GM23338 (cell line): ENCODE measurements at places on chromosomes 1 and 21.

- no peak for DNase-seq
These were observed 197.4 kb upstream of the CAMK1G start for GRCh38 chr1:209386156-209386555.

DNA sequence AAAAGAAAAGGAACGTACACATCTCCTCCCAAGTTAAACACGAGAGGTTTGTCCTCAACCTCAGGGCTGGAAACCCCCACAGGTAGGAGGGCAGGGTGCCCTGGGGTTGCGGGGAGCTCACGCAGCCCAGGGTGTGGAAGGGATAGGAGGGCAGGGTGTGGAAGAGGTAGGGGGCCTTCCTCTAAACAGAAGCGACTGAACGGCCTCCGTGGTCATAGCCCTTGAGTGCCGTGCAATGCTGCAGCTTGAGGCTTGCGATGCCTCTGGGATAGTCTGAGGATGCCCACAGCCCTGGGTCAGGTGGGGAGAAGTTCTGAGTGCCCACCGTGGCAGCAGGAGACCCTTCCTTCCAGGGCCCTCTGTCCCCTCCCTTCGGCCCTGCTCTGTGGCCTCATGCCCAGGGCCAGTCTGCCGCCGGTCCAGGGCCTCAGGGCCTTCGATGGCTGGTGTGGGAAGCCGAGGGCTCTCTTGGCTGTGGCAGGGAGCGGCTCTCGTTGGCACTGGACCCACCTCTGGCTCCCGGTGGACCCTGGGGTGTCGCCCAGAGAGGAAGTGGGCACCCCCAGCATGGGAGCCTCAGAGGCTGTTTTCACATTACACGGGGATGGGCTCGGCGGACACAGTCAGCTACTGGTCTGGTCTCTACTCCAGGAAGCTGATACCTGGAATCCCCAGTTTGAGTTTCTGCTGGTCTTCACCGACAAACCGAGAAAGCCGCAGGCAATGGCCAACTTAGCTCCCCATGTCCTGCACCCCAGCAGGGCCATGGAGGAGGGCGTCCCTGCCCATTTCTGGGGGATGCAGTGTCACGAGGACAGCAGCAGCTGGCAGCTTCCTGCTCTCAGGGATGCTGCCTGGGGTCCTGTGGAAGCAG lies 6.4 kb upstream of the CDK11B start:
- DNase-seq = no peak

- no peak for DNase-seq
These were observed 1.9 kb downstream of the TMCO4 start for GRCh38 chr1:19797827-19798226.

DNA sequence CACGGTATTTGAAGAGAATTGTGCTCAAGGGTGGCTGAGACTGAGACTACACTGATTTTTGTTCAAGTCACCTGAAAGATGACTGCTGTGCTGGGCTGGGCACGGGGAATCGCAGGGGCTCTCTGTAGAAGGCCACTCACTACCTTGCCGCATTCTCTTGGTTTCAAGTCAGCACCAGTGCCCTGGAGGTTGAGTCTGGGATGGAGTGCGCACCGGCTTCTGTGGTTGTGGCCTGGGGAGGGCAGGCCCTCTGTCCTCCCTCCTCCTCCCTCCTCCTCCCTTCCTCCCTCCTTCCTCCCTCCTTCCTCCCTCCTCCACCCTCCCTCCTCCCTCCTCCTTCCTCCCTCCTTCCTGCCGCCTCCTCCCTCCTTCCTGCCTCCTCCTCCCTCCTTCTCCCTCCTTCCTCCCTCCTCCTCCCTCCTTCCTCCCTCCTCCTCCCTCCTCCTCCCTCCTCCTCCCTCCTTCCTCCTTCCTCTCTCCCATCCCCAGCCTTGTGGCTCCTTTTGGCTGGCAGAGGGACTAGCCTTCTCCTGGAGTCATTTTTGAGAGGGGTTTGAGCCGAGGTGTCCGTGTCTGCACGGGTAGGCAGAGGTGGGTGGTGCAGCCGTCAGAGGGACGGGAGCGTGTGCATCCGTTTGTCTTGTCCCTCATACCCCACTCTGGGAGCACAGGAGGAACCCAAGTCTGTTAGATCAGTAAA lies 9.5 kb downstream of the RER1 start:
- DNase-seq = no peak

DNA sequence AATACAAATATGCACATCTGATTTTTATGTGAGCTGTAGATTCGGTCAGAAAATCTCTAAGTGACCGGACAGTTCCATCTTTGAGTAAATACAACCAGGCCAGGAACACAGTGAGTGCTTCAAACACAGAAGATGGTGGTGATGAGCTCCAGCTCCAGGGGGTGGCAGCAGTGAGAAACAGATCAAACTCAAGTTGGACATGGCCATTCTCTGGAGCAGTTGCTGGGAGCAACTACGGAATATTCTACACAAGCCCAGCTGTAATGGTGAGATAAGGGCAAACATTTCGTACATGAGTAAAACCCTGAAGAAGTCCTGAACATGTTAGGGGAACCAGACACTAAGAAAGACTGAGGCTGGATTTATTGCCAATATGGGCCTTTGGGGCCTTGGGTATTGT lies 100.7 kb downstream of the BARHL2 start:
- DNase-seq = peak; percentile 77

GRCh38 chr1:118878661-118879060 lies 109.5 kb downstream of the TBX15 start:
- DNase-seq = no peak

DNA sequence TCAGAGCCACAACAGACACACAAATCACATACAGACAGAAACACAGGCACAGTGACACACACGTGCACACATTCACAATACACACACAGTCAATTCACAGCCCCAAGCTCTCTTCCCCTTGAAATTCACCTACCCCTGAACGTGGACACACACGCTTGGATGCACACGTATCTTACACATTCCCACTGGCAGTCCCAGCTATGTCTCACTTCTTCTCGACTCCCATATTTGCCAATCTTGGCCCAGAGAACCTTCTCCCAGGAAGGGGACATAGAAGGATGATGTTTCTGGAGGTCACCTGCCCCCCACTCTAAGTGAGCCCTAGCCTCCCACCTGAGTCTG lies 1.6 kb downstream of the CRYBG2 start:
- no peak for DNase-seq

DNA sequence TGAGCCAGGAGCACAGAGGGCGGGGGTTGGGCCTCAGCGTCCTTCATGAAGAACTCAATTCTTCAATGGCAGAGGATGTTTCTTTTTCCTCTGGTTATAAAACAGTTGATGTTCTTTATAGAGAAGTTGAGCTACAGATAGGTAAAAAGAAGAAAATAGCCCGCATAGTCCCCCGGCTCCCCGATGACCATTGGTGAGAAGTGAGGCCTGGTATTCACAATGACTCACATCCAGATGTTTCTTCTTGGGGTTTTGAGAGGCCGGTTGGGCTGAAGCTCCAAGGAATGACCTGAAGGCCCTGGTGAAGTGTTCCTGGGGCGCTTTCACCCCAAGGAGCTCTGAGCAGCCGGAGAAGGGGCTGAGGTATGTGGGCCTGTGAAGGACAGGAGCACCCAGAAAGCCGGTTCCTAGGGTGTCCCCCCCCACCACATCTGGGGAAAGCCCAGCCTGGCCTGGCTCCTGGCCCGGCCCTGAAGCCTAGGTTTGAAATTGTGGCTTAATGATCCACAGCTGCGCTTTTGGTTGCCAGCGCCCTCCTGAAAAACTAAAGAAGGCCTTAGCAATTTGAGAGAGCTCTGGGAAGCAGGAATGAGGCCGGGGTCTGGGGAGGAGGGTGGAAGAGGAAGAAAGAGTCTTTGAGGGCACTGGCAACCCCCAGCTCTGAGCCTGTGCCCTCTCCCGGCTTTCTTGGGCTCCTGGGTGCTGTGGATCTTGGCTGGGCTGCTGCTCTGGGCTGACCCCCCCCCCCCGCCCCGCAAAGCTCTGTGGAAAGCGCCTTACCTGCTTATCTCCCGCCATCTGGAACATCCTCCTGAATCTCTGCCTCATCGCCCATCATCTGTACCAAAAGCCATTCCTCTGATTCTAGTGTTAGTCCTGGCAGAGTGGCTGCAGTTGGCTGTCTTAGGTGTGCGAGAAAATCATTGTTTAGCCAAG lies 444.7 kb downstream of the CAMTA1 start:
- no peak for DNase-seq

DNA sequence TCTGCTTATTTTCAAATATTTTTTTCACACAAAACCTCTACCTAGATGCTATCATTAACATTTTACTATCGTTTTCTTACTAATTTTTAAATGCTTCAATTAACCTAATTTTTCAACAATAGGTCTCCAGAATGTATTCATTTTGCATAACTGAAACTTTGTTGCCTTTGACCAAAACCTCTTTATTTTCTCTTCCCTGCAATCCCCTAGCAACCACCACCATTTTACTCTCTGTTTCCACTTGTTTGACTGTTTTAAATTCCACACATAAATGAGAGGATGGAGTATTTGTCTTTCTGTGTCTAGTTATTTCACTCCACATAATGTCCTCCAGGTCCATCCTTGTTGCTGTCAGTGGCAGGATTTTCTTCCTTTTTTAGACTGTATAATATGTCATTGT lies 9.5 kb upstream of the F13B start:
- no peak for DNase-seq

DNA sequence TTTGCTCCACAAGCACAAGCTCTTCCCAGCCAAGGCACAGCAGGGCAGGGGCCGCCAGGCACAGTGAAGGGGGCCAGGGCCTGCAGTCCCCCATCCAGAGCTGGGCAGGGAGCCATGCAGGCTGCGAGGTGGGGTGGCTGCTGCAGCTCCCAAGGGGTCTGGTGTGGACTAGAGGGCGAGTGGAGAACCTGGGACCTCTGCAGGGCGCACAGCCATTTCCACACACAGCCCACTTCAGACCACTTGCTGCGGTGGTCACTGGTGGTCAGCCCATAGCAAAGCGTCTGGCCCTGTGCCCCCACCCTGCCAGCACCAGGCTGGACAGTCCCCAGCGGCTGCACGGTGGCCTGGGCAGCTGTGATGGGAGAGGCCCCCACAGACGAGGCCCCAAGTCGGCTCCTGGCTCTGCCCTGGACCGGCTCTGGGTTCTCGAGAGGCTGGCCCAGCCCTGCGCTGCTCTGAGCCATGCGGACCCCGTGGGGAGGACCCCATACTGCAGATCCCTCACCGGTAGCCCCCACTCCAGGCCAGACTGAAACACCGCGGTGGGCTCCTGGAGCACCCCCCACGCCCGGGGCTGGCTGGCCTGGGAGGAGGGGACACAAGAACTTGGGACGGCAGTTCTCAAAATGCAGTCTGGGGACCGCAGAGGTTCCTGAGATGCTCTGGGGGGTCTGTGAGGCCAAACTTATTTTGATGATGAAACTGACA lies 47.1 kb upstream of the COL6A2 start:
- DNase-seq = no peak

GRCh38 chr21:43767984-43768867 lies 7.9 kb downstream of the CSTB start:
- DNase-seq = peak; percentile 56

DNA sequence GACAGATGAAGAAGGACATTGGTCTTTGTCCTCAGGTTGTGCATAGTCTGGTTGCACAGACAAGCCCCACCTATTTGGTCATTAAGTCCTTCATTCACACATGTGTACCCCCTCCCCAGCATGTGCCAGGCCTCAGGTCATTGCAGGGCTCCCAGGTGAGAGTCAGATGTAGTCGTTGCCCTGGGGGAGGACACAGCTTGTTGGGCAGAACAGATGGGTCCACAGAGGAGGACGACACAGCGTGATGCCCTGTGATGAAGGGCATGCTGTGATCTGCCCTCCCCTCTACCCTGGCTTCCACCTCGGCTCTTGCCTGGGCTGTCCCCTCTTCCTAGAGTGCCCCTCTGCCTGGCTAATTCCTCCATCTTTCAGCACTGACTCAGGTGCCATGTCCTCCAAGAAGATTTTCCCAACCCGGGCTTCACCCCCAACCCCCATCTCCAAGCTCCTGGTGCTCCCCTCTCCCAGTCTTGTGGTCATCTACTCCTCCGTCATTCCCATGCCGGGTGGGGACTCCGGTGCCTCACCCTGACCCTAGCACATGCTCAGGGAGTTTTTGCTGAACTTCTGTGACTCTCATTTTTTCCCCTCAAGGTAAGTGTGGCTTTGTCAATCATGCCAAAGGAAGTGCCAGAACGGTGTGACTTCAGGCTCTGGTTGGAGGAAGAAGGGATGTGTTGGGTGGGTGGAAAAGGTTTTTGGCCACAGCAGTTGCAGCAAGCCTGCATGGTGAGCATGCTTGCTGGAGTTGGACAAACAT lies 220.5 kb downstream of the FOXD2 start:
- DNase-seq = no peak

DNA sequence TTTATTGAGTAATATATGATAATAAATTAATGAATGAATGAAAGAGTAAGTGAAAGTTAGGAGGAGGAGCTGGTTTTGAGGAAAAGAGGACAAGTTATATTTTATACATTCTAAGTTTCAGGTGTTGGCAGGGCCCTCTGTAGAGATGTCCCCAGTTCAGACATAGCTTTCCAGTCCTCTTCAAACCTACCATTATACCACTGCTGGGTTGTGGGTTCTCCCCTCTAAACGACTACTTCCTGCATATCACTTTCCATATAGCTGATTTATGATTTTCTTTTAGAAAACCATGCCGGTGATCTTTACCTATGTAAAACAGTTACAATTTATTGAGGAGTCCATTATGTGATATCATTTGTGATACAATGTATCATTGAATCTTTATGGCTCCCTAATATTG lies 116.9 kb downstream of the RUNX1 start:
- no peak for DNase-seq

- no peak for DNase-seq
These were observed 129.9 kb downstream of the NTPCR start for GRCh38 chr1:233080286-233080685.

GRCh38 chr1:186327331-186327730 lies 47.7 kb downstream of the TPR start:
- DNase-seq = no peak

DNA sequence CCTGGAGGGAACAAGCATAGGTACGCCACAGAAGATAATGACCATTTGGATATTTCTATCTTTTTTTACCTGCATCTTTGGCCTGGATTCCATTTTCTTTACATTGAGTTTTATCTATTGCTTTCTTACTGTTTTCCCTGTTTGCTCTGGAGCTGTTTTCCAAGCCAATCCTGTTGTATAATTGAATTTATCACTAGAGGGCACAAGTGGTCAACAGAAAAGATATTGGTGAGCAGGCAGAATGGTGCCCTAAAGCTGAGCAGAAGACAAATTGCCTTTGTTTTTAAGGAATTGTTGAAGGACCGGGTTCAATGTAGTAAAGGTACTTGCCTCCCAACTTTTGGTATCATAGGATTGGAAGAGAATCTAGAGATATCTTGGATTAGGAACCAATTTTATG lies 152.8 kb downstream of the PPP1R12B start:
- peak; percentile 28 for DNase-seq

DNA sequence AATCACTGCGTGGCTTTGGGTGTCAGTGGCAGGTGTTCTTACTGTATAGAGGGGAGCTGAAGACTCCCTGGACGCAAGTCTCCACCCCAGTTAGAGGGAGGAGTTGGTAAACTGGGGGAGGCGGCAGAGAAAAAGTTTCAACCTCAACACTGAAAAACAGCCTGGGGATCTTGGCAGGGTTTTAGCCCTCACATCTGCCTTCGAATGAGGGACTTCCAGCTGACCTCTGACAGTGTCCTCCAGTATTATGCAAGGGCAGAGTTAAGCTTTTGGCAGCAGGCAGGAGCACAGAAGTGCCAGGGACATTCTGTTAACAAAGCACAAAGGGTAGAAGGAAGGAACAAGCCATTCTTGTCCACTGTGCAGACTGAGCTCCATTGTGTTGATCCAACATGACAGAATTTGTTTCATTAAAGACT lies 41.2 kb upstream of the RAB4A start:
- DNase-seq = peak; percentile 23
